ENCODE measurements at places on chromosomes 12 and 14. TPM values are rescaled to one million over a fixed set of nuclear protein-coding genes. Genes with fewer than 3 reads are reported as not detected.

Gene TPPP2
- polyA plus RNA-seq: 0.62 TPM

Gene PMEL
- 2.7 TPM for polyA plus RNA-seq

Gene GSC
- not detected for polyA plus RNA-seq

Gene RPS6KL1
- polyA plus RNA-seq: 0.67 TPM

Gene KRT79
- polyA plus RNA-seq: not detected

- no peak for DNase-seq
Measured at GRCh38 chr12:1805441-1806081, 14.8 kb upstream of the LRTM2 start.

DNA sequence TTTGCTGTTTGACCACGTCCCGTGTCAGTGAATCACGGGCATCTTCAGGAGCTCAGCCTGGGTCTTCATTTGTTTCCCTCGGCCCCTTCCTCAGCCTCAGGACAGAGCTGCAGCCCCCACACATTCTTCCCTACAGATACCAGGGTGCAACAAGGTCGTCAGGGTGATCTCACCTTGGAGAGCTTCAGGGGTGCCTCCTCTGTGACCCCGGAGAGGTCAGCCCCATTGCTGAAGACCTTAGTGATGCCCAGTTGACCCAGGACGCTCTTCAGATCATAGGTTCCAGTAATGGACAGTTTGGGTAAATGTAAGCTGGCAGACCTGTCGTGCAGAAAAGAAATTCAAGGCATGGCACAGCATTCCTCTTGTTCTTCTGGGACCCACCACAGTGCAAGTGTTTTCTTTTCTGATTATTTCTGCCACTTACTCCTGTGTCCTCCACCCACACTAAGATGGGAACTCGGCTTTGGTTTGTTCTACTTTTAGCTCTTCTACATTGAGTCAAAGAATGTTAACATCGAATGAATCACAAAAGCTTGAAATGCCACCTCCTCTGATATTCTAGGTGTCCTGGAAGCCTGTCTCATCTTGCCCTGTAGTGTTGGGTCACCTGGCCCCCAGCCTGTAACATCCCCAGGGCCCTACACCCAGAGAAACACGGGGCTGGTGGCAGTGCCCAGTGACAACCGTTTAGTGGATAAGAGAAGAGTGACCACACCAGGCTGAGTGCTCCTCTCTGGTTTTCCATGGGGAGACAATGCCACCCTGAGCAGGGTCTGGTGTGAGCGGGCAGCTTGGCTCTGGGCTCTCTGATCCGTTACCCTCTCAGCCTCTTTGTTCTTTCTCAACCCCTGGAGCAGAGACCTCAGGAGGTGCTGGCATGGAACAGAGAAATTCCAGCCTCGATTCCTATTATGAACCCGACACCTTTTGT is 8.8 kb downstream of the SERPINA1 start:
- no peak for DNase-seq

DNA sequence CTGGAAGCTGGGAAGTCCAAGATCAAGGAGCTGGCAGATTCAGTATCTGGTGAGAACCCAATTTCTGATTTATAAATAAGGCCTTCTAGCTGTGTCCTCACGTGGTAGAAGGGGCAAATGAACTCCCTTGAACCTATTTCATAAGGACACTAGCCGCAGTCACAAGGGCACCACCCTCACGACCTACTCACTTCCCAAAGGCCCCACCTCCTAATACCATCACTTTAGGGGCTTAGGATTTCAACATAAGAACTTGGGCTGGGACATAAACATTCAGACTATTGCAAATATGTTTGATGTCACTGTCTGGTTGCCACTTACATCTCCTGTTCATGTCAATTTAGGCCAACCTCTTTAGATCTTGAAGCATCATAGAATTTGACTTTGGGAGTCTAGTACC is 10.8 kb upstream of the CNIH1 start:
- no peak for DNase-seq

GRCh38 chr12:53994264-53995001 is 5.5 kb upstream of the HOXC9 start:
- no peak for DNase-seq

GRCh38 chr12:123231931-123232330 is 1.0 kb downstream of the MPHOSPH9 start:
- no peak for DNase-seq

- no peak for DNase-seq
Measured at GRCh38 chr14:94904636-94905035, 134.7 kb upstream of the GSC start.

- DNase-seq: no peak
Measured at GRCh38 chr12:116216022-116216756, 61.3 kb downstream of the MED13L start.

DNA sequence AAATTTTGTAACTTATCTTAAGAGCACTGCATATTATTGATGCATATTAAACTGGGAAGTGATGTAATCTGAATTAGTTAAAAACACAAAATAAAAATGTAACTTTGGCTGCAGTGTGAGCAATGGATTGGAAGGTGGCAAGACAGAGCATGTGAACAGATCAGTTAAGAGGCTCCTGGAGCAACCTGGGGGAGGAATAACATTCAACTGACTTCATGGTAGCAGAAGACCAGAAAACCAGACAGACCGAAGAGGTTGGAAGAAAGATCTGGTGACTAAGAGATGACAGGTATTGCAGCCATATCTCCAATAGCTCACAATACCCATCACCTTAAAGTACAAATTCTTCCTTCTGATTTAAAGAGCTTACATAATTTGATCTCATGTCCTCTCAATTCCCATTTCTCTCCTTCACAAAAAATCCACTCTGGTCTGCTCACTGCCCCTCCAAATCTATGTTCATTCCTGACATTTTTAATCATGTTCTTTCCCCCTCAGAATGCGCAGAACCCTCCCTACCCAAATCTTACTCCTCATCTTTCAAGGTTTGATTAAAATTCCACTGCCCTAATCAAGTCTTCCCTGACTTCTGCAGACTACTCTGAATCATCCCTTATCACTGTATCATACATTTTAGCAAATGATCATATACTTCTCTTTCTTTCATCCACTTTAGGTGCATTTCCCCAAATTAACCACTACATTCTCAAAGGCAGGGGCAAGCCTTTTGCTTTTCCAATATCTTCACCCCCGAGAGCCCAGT is 51.5 kb downstream of the DUSP16 start:
- no peak for DNase-seq

DNA sequence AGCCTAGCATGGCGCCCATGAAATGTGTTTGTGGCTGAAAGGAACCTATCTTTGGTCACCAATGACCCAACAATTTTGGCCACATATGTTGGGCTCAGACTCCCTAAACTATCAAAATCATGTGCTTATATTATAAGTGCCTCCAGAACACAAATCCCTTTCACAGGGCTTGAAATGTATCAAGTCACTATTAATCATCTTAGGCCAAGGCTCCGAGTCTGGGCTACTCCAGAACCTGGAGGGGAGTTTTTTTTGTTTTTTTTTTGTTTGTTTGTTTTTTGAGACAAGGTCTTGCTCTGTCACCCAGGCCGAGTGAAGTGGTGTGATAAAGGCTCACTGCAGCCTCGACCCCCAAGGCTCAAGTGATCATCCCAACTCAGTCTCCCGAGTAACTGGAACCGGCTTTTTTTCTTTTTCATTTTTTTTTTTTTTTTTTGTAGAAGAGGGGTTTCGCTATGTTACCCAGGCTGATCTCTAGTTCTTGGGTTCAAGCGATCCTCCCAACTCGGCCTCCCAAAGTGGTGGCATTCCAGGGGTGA is 989 bp upstream of the DRAM1 start:
- DNase-seq: no peak

DNA sequence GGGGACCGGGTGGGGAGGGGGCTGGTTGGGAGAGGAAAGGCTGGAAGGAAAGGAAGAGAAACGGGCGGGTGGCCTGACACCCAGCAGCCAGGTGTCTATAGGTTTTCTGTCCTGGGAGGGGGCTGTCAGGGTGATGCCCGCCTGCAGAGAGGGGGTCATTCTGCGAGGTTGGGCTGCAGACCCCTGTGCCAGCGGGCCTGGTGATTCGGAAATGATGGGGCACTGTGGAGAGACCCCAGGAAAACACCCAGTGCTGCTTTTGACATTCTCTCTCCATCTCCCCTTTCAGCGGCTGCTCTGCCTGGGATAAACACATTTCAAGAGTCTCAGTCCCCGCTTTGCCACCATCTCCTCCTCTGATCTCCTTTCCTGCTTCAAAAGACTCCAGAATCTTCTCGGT is 168.5 kb upstream of the RTL1 start:
- no peak for DNase-seq

GRCh38 chr14:51342226-51342625 is 102.2 kb downstream of the TMX1 start:
- no peak for DNase-seq

DNA sequence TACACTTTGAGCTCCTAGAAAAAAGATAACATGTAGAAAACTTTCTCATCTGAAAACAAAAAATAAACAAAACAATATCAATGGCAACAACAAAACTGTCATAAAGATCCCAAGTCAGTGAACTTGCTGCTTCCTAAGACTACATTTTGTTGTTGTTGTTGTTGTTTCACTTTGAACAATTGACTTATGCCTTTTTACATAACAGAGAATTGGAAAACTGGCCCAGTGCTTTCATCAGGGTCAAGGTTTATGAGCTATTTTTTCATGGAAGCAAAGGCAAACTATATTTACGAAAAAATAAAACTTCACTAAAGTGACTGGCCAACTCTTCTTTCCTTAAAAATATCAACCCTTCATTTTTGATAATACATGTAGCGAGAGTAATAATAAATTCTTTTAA is 6.3 kb downstream of the DCN start:
- DNase-seq: no peak

- DNase-seq: no peak
Measured at GRCh38 chr14:92874962-92875661, 47.8 kb upstream of the CHGA start.

- DNase-seq: no peak
Measured at GRCh38 chr14:74982661-74983060, 20.1 kb upstream of the EIF2B2 start.

DNA sequence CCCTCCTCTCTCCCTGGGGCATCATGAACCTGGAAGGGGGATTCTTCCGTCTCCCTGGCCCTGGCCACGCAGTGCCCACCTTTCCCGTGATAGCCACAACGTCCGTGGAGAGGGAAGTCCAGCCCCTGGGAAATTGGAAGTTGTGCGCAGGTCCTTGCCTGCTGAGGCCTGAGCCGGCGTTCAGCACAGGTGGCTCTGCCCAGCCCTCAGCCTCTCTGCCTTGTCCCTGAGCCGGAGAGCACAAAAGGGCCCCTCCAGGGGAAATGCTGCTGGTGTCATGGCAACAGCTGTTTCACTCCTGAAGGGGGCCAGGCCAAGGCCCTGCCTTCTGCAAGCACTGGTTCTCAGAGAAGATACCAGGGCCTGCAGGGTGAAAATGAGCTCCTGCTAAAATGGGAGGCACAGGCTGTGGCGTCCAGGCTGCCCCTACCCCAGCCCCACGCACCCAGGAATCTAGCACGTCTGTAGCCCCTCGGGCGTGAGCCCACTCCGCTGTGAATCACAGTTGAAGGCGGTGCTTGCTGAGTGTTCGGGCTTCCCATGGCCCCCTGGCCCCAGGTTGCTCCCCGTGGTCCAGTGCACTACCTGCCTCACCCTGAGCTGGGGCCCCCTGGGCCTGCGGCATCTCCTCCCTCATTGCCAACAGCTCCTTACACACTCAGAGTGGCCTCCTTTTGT is 149.4 kb downstream of the ADGRD1 start:
- DNase-seq: peak; percentile 15

- no peak for DNase-seq
Measured at GRCh38 chr12:65200007-65200665, 30.8 kb downstream of the LEMD3 start.

GRCh38 chr14:105419195-105420091 is at the start of gene MTA1:
TSS of gene MTA1 (plus strand) at chr14:105419827. CDS start at chr14:105420036, 209 bp downstream.
- no peak for DNase-seq

DNA sequence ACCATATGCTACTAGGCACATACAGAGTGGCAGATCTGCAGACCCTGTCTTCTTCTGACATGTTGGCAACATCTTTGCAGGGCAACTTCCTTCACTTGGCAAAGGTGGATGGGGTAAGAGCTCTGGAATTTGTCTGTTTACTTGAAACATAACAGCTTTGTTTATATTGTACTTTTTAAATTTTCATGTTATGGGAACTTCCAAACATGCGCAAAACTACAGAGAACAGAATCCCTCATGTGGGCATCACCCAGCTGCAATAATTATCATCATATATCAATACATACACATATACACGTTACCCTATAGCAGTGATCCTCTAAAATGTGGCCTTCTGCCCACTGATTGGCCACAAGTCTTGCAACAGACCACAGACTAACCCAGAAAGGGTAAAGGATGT is 103.4 kb downstream of the STAB2 start:
- DNase-seq: no peak

DNA sequence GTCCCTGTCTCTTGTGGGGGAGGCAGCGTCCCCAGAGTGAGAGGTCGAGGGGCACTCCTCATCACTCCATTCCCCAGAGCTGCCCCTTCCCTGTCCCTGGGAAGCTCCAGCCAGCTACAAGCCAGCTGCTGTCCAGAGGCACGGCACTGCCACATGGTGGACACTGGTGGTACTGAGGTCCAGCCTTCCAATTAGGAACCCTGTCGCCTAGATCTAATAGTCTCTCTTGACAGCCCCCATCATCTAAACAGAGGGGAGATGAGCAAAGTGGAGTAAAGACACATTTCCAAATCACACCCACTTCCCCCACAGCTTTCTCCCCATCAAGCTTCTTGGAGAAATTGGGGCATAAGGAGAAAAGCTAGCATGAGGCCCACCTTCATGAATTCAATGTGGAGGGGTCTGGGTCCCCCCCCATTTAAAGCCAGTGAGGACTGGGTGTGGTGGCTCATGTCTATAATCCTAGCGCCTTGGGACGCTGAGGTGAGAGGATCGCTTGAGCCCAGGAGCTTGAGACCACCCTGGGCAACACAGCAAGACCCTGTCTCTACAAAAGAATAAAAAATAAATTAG is 2.1 kb upstream of the INHBE start:
- DNase-seq: peak; percentile 83

- DNase-seq: no peak
Measured at GRCh38 chr12:131675126-131676080, 35.5 kb upstream of the SFSWAP start.

DNA sequence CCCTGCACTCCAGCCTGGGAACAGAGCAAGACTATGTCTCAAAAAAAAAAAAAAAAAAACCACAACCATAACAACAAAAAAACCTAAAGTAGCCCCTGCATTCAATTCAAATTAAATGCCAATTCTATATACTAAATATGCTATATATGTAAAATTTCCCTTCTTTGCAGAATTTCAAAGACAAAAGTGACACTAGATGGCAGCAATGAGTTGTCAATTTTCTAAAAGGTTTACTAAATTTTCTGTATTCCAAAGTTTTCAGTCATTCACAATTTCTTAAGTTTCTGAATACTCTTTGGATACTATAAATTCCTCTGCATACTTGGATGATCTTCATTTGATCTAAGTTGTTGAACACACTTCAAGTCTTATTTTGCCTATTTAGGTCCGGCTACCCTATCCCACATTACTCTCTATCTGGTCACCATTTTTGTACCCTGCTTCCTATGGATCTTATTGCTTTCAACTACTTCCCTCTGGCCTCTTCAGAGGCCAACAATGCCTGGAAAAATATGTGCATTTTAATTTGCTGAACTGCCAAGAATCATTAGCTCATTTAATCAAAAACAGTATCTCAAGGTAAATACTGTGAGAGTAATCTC is 27.9 kb downstream of the HNRNPC start:
- DNase-seq: no peak
